ENCODE measurements at places on chromosomes 6 and 20. TPM values are rescaled to one million over a fixed set of nuclear protein-coding genes. Genes with fewer than 3 reads are reported as not detected.

The KIF25 gene
- total RNA-seq = not detected

The THBD gene
- total RNA-seq = 3.0 TPM

DNA sequence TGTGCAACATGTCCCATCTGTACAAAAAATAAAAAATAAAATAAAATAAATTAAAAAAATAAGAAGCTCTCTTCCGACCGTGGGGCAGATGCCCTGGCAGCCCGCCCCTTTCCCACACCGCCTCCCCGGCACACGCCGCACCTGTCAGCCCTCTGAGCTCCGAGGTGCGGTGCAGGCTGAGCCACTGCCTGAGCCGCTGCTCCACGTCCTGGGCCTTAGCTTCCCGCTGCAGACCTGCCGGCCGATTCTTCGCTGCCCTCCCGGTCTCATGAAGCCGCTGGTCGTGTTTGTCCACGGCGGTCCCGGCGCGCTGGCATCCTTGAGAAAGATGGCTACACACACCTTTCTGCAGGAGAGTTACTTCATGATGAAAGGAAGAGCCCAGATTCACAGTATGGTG, 10.7 kb upstream of the CLPSL2 start:
- no peak for DNase-seq

- DNase-seq = no peak
Measured at GRCh38 chr20:33012327-33013189, 5.1 kb downstream of the BPIFB2 start.

- peak; percentile 34 for DNase-seq
Measured at GRCh38 chr6:142378138-142378875, 76.5 kb downstream of the ADGRG6 start.

- peak; percentile 71 for DNase-seq
Measured at GRCh38 chr20:38195521-38195920, 30.5 kb upstream of the TGM2 start.

- DNase-seq = peak; percentile 79
Measured at GRCh38 chr20:10594296-10594868, 79.4 kb downstream of the JAG1 start.

- DNase-seq = no peak
Measured at GRCh38 chr6:142322504-142323198, 20.8 kb downstream of the ADGRG6 start.

Data from PC-9 (cell line).